ENCODE measurements at places on chromosomes 6 and 20.

DNA sequence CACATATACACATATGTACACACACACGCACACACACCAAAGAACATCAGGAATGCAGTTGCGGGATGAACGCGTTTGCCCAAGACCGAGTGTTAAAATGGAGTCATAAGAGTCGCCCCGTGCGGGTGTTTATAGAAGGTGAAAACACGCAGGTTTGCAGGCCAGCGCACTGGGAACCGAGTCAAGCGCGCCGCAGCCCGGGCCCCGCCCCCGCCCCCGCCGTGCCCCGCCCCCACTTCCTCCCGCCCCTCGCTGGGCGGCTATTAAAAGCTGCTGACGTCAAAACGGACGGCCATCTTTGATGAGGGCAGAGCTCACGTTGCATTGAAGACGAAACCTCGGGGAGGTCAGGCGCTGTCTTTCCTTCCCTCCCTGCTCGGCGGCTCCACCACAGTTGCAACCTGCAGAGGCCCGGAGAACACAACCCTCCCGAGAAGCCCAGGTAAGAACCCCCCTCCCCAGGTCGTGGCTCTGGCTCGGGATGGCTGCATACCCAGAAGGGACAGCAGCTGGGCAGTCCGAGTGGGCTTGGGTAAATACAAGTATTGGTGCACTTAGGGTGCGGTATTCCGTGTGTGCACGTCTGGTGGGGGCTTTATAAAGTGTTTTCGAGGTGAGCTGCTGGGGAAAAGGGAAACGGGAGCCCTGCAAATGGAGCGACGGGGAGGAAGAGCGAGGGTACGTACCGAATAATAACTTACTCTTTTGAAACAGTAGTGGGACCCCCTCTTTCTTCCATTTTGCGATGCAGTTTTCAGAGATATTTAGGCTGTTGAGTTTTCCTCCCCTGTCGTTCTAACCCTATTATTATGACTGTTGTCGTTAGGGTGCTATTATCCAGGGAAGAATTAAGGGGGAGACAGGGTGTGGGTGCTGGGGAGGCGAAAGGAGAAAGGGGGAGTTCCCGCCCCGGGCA is at the start of gene SNAP25:
SNAP25 (plus strand) TSS at position 295 of the 916 bp plus-strand sequence. CDS start 56,662 bp downstream, outside the sequence.
- peak; percentile 74 for DNase-seq

DNA sequence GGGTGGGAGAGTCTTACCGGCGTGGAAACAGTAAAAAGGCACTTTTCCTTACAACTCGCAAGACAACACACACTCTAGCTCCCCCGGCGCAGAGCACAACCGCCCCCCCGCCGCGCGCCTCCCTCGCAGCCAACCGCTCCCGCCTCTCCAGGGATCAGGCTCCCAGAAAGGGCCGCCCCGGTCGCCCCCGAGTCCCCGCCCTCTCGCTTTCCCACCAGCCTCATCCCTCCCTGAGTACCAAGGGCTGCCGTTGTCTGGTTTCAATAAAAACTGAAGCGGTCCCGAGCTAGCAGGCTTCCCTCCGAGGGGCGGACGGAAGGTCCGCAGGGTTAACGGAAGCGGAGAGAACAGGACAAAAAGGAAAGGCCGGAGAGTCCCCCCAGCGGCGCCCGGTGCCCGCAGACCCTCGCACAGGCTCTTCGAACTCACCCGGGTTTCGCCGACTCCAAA is 804 bp downstream of the ELOVL5 start:
- DNase-seq = peak; percentile 49

- DNase-seq = no peak
Measured at GRCh38 chr20:15364781-15365180, 1027.4 kb upstream of the FLRT3 start.

DNA sequence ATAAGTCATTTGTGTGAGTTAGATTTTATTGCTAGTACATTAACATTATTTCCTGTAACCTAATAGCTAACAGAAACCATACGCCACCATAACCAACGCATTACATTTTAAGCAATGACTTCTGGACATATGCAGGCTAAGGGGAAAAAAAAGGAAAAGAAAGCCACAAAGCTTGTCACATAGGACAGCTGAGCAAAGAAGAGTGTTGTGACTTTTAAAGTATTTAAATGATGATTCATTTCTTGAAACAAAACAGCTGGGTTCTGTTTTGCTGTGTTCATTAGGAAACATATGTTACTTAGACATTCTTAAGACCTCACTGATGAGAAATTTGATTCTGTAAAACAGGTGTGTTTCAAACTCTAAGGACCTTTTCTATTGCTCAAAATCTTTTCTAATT is 171.4 kb downstream of the COL9A1 start:
- no peak for DNase-seq

DNA sequence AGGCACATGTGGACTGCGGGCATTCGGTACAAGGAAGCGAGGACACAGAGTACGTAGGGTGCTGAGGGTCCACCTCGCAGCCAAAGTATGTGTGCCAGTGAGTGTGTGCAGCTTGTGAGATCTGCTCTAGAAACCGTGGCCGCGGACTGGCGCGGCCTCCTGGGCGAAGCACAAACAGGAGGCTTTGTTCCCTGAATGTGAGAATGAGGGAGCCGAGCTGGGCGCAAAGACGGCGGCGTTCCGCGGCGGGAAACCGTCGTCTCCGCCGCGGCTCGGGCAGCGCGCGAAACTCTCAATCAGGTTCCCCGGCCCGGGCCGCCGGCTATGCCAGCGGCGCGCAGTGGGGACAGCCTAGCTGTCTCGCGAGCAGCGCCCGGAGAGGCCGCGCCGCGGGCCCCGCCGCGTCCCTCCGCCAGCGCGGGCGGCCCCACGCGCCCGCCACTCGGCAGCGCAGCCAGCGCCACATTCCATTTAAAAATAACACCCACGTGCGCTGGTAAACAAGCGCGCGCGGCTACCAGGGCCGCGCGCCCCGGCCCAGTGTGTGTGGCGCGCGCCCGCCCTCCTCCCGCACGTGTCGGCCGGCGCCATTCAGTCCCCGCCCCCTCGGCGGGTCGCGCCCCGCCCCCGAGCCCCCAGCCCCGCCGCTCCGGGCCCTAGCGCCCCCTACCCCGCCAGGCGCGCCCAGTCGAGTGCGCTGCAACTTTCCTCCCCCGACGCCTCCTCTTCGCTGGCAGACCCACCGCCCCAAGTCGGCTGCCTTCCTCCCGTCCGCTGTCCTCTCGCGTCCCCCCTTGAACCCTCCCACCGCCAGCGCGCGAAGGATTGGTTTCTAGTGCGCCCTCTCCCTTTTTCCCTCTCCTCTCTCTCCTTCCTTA is 3.0 kb upstream of the FOXO3 start:
- DNase-seq = peak; percentile 19

DNA sequence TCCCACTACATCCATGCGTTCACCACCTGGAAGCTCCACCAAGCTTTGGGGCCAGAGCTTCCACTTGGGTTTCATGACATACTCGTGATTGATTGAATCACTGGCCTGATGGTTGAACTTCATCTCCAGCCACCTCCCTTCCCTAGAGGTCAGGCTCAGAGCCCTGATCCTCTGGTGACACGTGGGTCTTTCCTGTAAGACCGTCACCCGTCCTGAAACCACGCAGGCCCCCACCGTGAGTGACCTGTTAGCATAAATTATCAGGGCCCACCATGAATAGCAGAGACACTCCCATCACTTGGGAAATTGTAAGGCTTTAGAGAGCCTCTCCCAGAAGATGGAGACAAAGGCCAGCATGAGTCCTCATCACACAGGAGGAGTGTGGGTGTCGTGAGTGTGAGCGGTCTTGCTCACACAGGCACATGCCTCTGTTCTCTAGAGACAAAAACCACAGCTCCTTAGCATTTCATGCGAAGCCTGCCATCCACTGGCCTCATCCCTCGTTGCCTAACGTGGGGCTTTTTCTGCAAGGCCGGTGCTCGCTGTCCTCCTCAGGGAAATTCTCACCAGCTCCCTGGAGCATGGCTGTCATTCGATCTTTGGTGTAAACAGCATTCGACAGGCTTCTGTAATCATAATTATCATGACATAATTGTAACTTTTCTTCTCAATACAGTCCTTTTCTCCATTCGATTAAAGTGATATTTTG is 65.1 kb upstream of the DUSP22 start:
- DNase-seq = no peak

DNA sequence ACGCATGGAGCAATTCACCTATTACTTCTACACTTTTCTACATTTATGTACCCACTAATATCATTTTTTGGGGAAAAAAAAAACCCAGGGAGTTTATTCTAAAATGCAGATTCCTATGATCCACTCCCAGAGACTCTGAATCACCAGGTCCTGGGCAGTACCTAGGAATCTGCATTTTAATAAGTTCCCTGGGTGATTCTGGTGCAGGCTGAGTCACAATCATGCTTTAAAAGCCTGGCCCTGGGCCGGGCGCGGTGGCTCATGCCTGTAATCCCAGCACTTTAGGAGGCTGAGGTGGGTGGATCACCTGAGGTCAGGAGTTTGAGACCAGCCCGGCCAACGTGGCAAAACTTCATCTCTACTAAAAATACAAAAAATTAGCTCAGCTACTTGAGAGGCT is 43.3 kb upstream of the MLN start:
- no peak for DNase-seq

- no peak for DNase-seq
Measured at GRCh38 chr20:37346535-37347346, 801 bp downstream of the SRC start.

DNA sequence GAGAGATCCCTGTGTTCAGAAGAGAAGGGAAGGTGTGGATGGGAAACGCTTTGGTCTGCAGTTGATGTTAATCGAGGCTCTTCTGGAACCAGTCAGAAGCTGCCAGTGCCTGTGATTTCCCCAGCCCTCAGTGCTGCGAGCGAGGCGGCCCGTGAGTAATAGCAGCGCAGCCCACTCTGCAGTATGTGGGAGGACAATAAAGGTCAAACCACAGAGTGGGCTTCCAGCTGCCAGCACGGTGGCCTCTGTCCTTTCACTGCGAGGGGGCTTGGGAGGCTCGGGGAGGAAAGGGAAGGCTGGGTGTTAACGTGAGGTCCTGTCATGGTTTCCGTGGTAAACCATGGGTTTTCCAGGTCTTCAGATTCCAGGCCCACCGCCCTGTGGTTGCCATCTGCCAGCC is 32.3 kb upstream of the TAGAP start:
- DNase-seq = no peak

DNA sequence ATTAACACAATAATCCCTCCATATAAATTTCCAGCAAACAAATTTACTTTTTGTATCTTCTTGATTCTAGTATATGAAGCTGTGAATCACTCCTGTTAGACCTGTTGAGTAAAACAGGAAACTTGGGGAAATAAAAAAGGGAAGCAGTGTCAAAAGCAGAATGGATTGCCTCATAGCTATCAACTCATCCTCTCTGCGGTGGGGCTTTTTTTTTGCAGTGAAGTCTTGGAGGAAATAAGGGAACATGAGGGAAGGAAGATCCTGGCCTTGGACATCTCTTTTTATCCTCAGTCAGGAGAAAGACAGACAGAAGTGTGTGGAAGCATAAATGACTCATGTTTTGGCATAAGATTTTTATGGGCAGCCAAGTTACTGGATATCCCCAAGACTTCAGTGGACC is 332.5 kb downstream of the TFAP2A start:
- DNase-seq = peak; percentile 8

DNA sequence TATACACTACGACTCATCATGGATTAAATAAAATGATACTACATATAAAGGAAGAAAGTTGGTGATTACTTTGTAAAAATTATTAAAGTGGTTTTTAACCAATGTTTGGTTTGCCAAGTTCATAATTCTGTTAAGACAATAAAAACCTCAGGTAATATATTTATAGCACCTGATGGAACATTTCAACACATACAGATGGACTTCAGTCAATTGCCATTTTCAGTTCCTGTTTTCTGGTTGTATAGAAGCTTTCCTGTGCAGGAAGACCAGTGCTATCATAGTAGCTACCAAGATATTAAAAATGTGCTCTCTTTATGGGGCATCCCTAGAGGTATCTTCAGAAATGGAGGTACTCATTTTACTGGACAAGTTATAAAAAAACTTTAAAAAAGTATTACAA is 1686.4 kb downstream of the GRIK2 start:
- no peak for DNase-seq

DNA sequence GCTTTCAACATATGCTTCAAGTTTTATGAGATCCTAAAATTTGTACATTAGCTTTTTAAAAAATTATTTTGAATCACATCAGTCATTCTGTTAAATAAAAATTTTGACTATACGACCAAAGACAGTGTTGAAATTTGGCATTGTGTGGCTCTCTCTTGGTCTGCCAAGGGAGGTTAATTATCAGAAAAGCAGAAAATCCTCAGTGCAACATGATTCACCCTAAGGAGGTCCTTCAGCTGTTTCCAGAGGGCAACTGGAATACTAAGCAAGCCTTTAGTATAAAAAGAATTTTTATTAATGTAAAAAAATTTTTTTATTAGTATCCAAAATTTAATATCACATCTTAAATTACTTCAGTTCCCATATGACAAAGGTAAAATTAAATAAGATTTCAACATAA is 23.1 kb upstream of the TMEM244 start:
- no peak for DNase-seq

DNA sequence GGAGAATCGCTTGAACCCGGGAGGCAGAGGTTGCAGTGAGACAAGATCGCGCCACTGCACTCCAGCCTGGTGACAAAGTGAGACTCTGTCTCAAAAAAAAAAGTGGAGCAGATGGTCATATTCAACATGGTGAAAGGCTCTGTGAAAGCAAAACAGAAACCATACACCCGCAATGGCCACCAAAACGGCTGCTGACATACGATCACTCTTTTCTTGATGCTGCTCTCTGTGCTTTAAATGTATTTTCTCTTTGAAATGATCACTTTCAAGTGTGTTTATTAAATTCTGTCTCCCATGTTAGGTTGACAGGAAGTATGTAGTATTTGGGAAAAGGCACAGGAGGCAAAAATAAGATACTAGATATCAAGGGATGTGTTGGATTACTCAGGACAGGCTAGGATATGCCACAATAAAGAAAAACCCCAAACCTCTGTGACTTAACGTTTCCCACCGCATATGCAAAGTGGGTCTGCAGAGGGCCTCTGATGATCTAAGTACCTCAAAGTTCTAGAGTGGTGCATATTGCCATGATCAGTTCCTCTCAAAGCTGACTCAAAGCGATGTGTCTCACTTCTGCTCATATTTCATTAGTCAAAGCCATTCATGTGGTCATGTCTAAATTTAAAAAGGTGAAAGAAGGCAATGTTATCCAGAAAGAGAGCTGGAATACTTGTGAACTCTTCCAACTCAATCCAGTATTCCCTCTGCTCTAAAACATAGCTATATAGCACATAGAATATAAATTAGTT is 155.1 kb upstream of the SOX4 start:
- DNase-seq = no peak
